ENCODE measurements at places on chromosomes 13 and 19.

DNA sequence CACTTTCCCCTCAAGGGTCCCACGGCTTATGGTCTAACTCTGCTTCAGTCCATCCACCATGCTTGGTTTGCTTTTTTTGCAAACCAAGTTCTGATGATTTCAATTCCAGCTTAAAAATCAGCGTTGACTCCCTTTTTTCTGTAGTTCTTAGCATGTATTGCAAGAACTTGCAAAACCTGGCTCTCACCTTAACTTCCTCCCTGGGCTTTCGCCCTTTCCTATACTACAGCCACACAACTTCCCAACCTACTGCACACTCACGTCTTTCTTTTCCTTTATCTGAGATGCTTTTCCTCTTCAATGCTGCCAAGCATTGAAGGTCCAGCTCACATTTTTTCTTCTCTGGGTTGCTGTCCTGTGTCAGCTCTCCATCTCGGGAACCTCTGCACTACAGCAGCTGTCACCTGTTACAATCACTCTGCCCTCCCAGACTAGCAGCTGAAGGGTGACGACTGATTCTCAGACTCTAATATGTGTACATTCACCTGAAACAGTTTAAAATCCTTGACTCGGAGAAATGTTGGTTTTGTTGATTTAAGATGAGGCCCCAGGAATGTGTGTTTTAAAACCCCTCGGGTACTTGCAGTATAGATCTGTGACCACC is 143.7 kb downstream of the FREM2 start:
- no peak overlapping the region for H3K27ac ChIP-seq
- no peaks in the 10 kb centered on the region for H3K36me3 ChIP-seq
- DNase-seq, result no peak
- no peaks in the 10 kb centered on the region for H3K27me3 ChIP-seq
- no peak overlapping the region for H3K4me3 ChIP-seq

- no peaks in the 10 kb centered on the region for H3K4me1 ChIP-seq
- no peak overlapping the region for H3K27ac ChIP-seq
- no peaks in the 10 kb centered on the region for H3K36me3 ChIP-seq
- DNase-seq, result no peak
- H3K4me3 ChIP-seq, result no peak overlapping the region
Observed at GRCh38 chr13:85536706-85537105, 262.5 kb downstream of the SLITRK6 start.

DNA sequence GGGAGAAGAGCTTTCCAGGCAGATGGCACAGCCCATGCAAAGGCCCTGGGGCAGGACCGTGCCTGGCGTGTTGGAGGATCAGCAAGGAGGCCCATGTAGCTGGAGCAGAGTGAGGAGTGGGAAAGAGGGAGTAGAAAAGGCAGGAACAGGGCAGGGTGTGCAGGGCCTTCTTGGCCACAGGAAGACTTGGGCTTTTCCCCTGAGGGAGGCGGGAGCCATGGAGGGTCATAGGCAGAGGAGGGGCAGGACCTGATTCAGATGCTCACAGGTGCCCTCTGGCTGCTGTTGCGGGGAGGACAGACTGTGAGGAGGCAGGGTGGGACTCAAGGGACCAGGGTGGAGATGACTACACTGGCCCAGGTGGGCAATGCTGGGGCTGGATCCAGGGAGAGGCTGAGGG is 13.8 kb upstream of the PTPRS start:
- no peak overlapping the region for H3K27ac ChIP-seq
- H3K36me3 ChIP-seq, result no peaks in the 10 kb centered on the region
- H3K27me3 ChIP-seq, result peaks cover 9% of the 10 kb centered on the region

DNA sequence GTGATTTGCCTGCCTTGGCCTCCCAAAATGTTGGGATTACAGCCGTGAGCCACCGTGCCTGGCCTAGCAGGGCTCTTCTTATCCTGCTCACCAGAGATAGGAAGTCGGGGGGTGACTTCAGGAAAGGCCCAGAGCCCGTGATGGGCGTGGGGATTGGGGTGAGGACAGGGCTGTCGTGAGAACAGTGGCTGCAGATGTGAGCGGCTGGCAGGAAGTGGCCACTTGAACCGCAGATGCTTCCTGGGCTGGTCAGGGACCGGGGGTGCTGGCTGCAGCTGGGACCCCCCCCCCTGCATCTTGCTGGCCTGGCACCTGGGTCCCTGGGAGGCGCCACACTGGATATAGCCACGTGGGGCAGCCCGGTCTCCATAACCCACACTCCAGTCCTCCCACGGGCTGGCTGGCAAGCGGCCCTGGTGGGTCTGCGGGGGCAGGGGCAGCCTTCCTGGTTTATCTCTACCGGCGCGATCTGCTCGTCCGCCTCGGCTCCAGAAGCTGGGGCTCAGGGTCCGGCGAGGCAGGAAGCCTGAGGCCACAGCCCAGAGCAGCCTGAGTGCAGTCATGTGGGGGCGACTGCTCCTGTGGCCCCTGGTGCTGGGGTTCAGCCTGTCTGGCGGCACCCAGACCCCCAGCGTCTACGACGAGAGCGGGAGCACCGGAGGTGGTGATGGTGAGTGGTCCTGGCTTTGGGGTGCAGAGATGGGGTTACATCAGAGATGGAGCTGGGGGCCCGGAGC is at the start of gene F2RL3:
Gene F2RL3 (plus strand): TSS at position 371 of the 737 bp plus-strand sequence. CDS start 191 bp downstream, at position 562.
- peak; percentile 79 for DNase-seq
- peak within 1 kb of the TSS; percentile 44 for H3K4me3 ChIP-seq
- peak within 1 kb of the TSS; percentile 73 for H3K27ac ChIP-seq
- H3K4me1 ChIP-seq, result peaks cover 37% of the 10 kb centered on the region
- no peaks in the 10 kb centered on the region for H3K36me3 ChIP-seq
- no peaks in the 10 kb centered on the region for H3K27me3 ChIP-seq

- H3K27me3 ChIP-seq, result peaks cover 59% of the 10 kb centered on the region
- no peak overlapping the region for H3K27ac ChIP-seq
- no peak overlapping the region for H3K4me3 ChIP-seq
Observed at GRCh38 chr19:31356587-31357314, 7.5 kb upstream of the TSHZ3 start.

GRCh38 chr19:23481043-23481442 is 85.8 kb upstream of the ZNF91 start:
- DNase-seq, result no peak
- H3K27ac ChIP-seq, result no peak overlapping the region
- no peak overlapping the region for H3K4me3 ChIP-seq
- H3K4me1 ChIP-seq, result no peaks in the 10 kb centered on the region
- no peaks in the 10 kb centered on the region for H3K27me3 ChIP-seq

DNA sequence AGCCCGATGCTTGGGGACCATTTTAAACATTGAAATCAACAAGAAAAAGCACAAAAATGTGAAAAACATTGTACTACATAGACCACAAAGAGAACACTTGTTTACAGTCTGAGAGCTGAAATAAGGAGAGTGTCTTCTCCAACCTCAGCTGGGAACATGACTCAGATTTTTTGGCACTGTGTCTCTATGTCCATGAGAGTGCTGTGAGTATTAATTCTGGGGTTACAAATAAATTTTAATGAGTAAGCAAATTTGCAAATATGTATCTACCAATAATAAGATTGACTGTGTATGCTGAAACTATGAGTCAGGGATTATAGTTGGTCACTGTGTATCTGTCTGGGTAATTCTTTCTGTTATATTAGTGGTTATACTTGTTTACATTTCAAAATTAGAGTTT is 174.0 kb downstream of the DCT start:
- no peaks in the 10 kb centered on the region for H3K4me1 ChIP-seq
- no peak overlapping the region for H3K27ac ChIP-seq
- no peak overlapping the region for H3K4me3 ChIP-seq
- no peaks in the 10 kb centered on the region for H3K36me3 ChIP-seq
- no peak for DNase-seq

- no peak overlapping the region for H3K27ac ChIP-seq
- no peak overlapping the region for H3K4me3 ChIP-seq
- DNase-seq, result no peak
- no peaks in the 10 kb centered on the region for H3K27me3 ChIP-seq
- no peaks in the 10 kb centered on the region for H3K4me1 ChIP-seq
Observed at GRCh38 chr13:111945086-111945485, 121.9 kb upstream of the SOX1 start.

- DNase-seq, result peak; percentile 37
- no peak overlapping the region for H3K27ac ChIP-seq
- no peaks in the 10 kb centered on the region for H3K36me3 ChIP-seq
- no peak overlapping the region for H3K4me3 ChIP-seq
- no peaks in the 10 kb centered on the region for H3K4me1 ChIP-seq
- no peaks in the 10 kb centered on the region for H3K27me3 ChIP-seq
Observed at GRCh38 chr13:80577926-80578670, 237.2 kb upstream of the SPRY2 start.

DNA sequence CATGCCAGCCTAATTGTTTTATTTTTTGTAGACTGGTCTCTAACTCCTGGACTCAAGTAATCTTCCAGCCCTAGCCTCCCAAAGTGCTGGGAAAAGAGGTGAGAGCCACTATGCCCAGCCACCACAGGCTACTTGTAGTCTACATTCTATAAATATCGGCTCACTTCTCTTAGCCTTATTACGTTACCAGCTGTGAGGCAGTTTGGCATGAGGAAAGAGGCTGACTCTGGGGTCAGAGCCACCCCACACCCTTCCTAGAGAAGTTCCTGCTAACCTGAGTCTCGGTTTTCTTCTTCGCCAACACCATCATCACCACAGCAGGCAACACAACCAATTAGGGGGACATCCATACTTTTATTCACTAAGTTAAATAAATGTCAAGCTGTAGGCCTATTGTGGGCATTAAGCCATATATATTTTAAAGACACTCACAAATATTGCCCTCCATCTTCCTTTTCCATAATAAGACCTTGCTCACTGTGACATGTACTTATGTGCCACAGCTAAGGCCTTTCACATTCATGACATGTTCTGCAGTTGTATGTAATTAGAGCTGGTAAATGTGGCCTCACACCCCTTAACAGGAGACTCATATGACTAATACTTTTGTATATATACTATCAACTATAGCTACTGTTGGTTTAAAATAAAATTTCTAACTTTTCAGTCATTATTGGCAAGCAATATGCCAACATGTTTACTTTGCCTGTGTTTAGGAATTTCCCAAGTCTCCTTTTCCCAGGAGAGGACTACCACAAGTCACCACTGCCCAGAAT is 5.7 kb downstream of the SLC25A30 start:
- H3K4me3 ChIP-seq, result no peak overlapping the region
- peak overlapping the region; percentile 90 for H3K27ac ChIP-seq
- peaks cover 46% of the 10 kb centered on the region for H3K4me1 ChIP-seq

GRCh38 chr13:23323946-23324709 is 109.4 kb downstream of the SACS start:
- no peak overlapping the region for H3K4me3 ChIP-seq
- H3K4me1 ChIP-seq, result peaks cover 4% of the 10 kb centered on the region
- no peak overlapping the region for H3K27ac ChIP-seq
- DNase-seq, result peak; percentile 13

DNA sequence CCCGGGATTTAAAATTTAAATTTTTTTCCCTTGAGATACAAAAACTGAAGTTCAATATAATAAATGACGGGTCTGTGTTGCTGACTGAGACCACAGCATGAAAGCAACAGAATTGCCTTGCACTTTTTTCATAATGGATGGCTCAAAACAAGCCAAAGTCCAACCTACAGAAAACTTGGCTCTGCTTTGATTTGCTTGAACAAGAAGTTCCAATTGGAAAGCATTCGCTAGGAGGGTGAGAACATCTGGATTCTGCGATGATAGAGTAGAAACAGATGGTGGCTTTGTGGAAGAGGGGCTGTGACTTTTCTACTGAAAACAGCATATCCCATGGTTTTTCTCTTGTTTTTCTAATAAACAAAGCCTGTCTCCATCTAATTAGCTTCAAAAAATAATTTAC is 46.4 kb downstream of the THSD1 start:
- DNase-seq, result no peak
- H3K27ac ChIP-seq, result no peak overlapping the region
- no peak overlapping the region for H3K4me3 ChIP-seq
- H3K4me1 ChIP-seq, result no peaks in the 10 kb centered on the region
- H3K36me3 ChIP-seq, result no peaks in the 10 kb centered on the region
- no peaks in the 10 kb centered on the region for H3K27me3 ChIP-seq

DNA sequence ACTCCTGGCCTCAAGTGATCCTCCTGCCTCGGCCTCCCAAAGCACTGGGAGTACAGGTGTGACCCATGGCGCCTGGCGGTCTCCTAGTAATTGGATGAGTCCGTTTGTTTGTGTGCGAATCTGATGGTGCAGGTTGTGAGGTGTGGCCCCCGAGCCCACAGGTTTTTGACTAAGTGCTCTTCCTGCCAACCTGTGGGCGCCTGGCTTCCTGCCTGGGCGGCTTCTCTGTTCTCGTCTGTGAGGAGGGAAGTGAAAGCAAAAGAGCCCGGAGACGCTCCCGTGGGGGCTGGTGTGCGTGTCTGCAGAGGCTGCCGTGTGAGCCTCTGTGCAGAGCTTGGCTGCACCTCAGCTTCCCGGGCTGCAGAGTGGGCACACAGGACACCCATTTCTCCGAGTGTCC is 10.0 kb downstream of the ARHGAP45 start:
- H3K4me3 ChIP-seq, result no peak overlapping the region
- H3K27me3 ChIP-seq, result peaks cover 4% of the 10 kb centered on the region
- H3K36me3 ChIP-seq, result no peaks in the 10 kb centered on the region
- peaks cover 3% of the 10 kb centered on the region for H3K4me1 ChIP-seq
- no peak overlapping the region for H3K27ac ChIP-seq
- peak; percentile 88 for DNase-seq

DNA sequence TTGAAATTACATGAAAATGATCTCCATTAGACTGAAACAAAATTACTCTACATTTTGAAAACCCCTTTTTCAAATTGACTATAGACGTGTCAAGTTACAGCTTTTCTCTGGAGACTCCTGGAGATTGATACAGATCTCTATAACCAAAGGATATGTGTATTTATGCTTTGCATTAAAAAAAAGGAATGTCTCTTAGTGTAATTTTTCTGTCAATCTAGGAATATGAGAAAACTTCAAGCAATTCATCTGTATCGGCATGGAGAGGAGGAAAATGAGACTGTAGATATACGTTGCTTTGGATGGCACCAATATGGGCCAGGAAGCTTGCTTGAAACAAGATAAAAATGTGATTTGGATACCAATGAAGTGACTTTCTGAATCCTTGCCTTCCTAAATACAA is 286.6 kb downstream of the PCDH9 start:
- no peaks in the 10 kb centered on the region for H3K36me3 ChIP-seq
- no peak overlapping the region for H3K4me3 ChIP-seq
- no peaks in the 10 kb centered on the region for H3K4me1 ChIP-seq
- no peaks in the 10 kb centered on the region for H3K27me3 ChIP-seq
- H3K27ac ChIP-seq, result no peak overlapping the region

DNA sequence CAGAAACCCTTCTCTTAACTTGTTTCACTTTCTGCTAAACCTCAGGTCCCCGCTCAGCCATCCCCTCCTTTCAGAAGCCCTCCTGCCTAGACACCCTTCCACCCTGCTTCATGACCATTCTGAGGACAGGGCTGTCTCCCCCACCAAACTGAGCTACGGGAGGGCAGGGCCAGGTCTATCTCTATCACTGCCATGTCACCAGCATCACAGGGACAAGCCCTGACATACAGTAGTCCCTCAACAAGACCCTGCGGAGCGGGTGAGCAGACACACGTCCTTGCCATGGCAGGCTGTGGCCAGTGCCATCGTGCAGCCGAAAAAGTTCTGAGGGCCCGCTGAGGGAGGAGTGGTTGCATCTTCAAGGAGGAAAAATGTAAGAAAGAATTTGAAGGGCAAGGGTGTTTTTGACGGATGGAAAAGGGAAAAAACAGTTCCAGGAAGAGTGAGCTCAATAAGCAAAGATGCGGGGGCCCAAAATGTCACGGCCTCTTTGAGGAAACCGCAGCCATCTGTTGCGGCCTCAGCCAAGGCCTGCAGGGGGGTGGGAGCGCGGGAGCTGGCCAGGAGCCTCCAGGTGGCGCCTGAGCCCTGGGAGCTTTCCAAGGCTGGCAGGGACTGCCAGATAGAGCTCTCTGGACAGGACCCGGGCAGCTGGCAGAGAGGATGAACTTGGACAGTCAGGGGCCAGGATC is 8.1 kb downstream of the PTGIR start:
- peaks cover 61% of the 10 kb centered on the region for H3K4me1 ChIP-seq
- H3K27ac ChIP-seq, result peak overlapping the region; percentile 27
- DNase-seq, result no peak
- no peaks in the 10 kb centered on the region for H3K27me3 ChIP-seq

- H3K4me3 ChIP-seq, result no peak overlapping the region
- no peaks in the 10 kb centered on the region for H3K27me3 ChIP-seq
- no peak for DNase-seq
- H3K27ac ChIP-seq, result no peak overlapping the region
Observed at GRCh38 chr13:25462301-25463125, 90.7 kb downstream of the ATP8A2 start.

All from heart left ventricle (tissue), 16 donors.